ENCODE measurements at places on chromosomes 2 and 18.
A peak's percentile ranks its signal among the peaks of the same experiment; 100 is the strongest.

DNA sequence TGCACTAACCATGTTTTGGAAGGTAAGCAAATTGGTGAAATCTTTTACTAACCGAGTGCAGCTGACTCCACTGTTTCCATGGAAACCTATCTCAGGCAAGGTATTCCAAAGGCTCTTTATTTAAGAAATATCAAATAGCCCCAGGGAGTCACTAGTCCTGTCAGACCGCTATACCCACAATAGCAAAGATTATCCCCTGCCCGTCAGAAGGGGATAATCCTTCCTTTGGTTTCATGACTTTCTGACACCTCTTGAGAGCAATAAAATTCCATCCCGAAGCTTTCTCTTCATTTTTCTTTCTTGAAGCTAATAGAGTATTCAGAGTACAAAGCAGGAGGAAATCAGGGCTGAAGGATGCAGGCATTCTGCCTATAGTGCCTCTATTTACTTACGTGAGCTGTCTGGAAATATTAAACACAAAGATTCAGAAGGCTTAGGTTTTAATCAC, 34.7 kb upstream of the MAP2 start:
- DNase-seq = no peak

GRCh38 chr2:28449126-28449487, 46.8 kb upstream of the PLB1 start:
- no peak for DNase-seq

DNA sequence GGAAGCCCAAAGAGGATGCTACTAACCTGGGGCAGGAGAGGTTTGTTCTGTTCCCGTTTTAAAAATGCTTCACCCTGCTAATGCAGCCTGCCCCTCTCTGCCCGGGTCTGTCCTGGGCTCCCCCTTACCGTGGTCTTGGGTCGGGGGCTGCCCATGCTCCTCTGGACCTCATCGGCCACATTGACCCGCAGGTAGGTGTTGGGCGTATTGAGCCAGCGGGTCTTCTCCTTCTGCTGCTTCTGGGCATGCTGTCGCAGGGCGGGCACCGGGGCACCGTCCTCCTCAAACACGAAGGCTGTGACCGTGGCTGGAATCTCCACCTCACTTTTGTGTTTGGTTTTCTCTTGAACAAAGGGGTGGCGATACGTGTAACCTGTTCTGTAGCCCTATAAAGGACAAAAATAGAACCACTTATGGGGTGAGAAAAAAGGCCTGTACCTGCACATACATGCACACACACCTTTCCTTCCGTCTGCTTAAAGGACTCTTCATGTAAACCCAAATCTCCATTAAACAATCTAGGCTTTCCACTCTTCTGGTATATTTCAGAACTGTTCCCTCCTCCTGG, 89.3 kb downstream of the ADD2 start:
- no peak for DNase-seq

DNA sequence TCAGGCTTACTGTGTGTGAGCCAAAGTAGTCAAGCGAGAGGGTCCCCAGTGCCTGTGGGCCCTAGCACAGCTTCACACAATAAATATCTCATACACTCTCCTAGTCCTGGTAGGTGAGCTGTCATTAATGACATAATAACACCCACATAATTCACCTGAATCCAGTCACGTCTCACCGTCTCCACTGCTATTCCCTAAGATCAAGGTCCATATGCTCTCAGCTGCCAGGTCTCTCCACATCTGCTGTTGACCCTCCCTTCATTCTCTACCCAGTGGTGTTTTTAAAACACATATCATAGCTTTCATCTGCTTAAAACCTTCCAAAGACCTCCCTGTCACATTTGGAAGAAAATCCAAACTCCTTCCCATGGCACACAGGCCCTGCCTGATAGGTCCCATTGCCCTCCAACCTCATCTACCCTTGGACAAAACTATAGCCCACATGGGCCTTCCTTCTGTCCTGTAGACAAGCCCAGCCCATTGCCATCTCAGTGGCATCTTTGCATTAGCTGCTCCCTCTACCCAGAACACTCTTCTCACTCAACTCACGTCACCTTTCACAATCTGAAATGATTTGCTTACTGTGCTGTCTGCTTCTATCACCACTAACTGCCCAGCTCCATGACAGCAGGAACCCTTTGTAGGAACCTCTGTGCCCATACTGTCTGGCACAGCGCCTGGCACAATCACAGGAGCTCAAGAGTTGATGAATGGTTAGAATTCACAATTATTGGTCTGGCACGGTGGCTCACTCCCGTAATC, 7.5 kb downstream of the KCNG3 start:
- no peak for DNase-seq

DNA sequence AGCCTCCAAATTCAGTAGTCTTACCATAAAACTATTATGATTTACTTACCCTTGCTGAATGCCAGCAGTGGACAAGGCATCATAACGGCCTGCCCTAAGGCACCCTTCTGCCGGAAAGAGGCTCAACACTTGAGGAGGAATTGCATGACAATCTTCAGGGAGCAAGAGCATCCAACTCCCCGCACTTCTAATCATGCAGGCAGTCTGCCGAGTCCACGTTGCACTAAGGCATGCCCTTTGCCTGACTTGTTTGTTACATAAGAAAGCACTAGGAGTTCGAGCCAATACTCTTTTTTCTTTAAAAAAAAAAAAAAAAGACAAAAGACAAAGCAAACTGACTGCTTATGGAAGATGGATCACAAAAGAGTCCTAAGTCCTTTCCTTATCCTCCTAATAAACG, 17.9 kb upstream of the SPTBN1 start:
- no peak for DNase-seq

- DNase-seq = no peak
Measured at GRCh38 chr2:24863641-24864040, 56.4 kb downstream of the ADCY3 start.

DNA sequence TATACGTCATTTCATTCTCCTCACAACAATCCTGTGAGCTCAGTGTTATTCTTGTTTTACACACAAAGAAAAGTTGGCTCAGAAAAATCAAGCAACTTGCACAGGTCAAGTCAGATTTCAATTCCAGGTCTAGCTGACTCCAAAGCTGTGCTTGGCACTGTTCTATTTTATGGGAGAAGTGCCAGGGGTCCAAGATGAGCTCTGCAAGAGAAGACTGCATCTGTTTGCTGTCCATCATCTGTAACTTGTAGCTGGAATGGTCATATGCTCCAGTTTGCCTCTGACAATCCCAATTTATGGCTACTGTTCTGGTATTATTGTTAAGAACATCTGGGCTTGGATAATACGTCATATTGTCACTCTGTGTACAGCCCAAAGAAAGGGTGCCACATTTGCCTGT, 28.9 kb downstream of the KCNF1 start:
- no peak for DNase-seq

- no peak for DNase-seq
Measured at GRCh38 chr2:233400341-233400740, 46.0 kb downstream of the DGKD start.

DNA sequence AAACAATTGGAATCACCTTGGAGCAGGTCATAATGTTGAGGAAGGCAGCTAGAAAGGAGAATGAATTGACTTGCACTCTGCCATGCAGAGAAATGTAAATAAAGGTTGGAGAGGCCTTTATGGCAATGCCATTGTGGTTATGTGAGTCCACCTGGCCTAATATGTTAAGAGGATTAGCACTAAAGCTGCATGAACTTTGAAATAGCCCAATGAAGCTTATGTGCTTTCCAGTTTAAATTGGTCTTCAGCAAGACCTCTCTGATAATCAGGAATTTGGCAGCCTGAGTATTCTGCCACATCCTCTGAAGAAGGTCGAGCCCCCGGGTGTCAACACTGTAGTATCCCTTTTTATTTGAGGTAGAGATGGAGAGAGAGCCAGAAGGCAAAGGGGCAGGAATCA, 464.9 kb downstream of the CDH2 start:
- DNase-seq = peak; percentile 83

- DNase-seq = no peak
Measured at GRCh38 chr2:160632084-160632975, 138.7 kb upstream of the RBMS1 start.

- DNase-seq = peak; percentile 95
Measured at GRCh38 chr2:105804266-105804665, 59.6 kb downstream of the NCK2 start.

GRCh38 chr18:38900445-38900844, 1334.8 kb upstream of the CELF4 start:
- DNase-seq = no peak

GRCh38 chr18:55517055-55517454, 70.9 kb downstream of the TCF4 start:
- DNase-seq = no peak

All from NCI-H1092 (cell line).